ENCODE measurements at places on chromosomes 3 and 15. TPM values are rescaled to one million over a fixed set of nuclear protein-coding genes. Genes with fewer than 3 reads are reported as not detected.

Gene TM6SF1
- total RNA-seq, result 12.5 TPM

Gene CAMP
- total RNA-seq, result not detected

Gene CEP19
- 5.3 TPM for total RNA-seq

Gene KLF15
- not detected for total RNA-seq

Gene CDCP1
- 22.2 TPM for total RNA-seq

Gene LRRC31
- not detected for total RNA-seq

Gene NOX5
- total RNA-seq, result not detected

DNA sequence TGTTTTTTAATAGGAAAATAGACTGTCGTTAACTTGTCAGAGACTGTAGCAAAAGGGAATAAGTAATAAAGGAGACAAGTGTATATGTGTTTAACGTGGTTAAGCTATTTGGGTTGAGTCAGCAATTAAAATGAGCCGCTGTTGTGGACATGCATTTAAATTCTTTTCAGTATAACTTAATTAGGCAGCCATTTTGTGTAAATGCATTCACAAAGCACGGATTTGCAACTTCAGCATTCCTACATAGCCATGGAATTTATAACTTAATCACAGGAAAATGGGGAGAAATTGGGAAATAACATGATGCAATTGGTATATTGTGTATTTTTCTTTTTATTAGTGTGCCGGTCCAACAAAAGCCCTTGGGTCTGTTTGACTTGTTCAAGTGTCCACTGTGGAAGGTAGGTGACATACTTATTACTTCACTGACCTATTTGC, 27.9 kb downstream of the USP3 start:
- H3K4me3 ChIP-seq, result no peak overlapping the region
- no peak for DNase-seq
- no peaks in the 10 kb centered on the region for H3K27me3 ChIP-seq

DNA sequence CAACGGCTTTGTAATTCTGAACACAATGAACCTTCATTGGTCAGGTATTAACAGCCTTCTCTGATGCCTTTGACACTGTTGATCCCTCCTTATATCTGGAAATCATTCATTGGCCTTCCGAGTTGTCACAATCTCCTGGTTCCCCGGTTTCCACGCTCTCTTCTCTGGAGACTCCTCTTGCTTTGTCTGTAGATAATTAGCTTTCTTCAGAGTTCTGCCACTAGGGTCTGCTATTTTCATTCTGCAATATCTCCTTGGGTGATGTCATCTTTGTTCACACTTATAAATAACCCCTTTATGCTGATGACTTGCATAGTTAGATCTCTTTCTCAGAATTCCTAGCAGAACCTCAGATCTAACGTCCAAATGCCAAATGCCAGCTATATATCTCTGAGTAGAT, 583.8 kb upstream of the ZNF717 start:
- H3K27me3 ChIP-seq, result no peaks in the 10 kb centered on the region
- no peak overlapping the region for H3K27ac ChIP-seq
- no peaks in the 10 kb centered on the region for H3K4me1 ChIP-seq
- H3K4me3 ChIP-seq, result no peak overlapping the region
- no peaks in the 10 kb centered on the region for H3K36me3 ChIP-seq

DNA sequence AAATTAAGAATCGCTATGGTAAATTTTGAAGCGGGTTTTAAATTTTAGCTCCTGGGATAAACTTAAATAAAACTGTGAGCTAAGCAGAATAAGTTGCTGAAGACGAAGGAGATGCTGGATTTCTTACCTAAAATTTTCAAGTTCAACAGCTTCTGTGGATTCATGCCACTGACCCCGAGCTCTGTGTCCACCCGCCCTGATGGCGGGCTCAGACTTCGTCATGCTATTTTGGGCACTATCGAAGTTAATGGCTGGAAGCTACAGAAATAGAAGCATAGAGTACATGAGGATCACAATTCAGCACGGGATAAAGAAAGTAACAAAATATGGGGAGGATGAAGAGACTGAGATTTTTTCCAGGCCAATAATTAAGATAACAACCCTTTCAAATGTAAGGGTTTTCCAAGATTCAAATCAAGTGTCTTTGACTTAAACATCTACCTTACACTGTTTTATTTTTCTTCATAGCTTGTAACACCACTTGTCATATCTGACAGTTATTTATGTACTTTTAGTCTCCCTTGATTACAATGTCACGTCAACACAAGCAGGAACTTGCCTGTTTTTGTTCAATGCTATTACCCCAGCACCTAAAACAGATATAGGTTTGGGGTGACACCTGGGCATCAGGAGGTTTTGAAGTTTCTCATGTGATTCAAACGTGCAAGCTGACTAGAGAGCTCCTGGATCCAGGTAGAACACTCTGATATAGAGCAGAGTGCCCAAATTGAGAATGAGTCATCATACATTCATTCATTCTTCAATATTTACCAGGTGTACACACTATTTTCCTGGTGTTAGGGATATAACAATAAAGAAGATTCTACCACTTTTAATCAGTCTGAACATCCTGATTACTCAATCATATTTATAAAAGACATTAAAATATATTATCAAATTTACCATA, 23.0 kb downstream of the NEK10 start:
- no peaks in the 10 kb centered on the region for H3K36me3 ChIP-seq
- H3K4me3 ChIP-seq, result no peak overlapping the region
- H3K27me3 ChIP-seq, result no peaks in the 10 kb centered on the region
- peaks cover 20% of the 10 kb centered on the region for H3K4me1 ChIP-seq

DNA sequence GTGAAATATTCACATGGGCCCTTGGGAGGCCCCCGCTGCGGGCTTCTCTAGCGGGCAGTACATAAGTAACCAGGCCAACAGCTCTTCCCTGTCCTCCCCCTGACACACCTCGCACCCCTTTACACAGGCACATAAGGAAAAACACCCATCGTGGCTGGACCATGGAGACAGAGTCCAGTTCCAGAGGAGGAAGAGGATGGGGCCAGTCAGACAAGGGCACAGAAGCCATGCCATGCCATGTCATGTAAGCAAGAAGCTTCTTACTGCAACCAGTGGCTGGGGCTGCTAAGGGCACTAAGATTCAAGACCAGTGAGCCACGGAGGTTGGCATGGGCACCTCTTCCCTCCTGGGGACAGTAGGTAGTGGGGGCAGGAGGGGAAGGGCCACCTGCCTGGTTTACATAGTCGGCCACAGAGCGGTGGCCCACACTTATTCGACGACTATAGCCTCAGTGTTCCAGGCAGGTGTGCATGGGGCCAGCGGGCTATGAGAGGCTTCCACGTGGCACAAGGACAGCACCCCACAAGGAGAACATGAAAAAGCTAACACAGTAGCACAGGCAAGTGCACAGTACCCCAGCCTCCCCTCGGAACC, 5.7 kb upstream of the CYP11A1 start:
- H3K36me3 ChIP-seq, result no peaks in the 10 kb centered on the region
- H3K4me3 ChIP-seq, result peak overlapping the region; percentile 79
- no peak for DNase-seq
- H3K4me1 ChIP-seq, result peaks cover 20% of the 10 kb centered on the region
- H3K27ac ChIP-seq, result peak overlapping the region; percentile 65

- peaks cover 50% of the 10 kb centered on the region for H3K4me1 ChIP-seq
- H3K36me3 ChIP-seq, result peaks cover 15% of the 10 kb centered on the region
- H3K27ac ChIP-seq, result peak overlapping the region; percentile 95
- peak overlapping the region; percentile 97 for H3K4me3 ChIP-seq
- H3K27me3 ChIP-seq, result no peaks in the 10 kb centered on the region
- DNase-seq, result peak; percentile 58
These were observed 738 bp downstream of the ACAP2 start for GRCh38 chr3:195441992-195442572.

DNA sequence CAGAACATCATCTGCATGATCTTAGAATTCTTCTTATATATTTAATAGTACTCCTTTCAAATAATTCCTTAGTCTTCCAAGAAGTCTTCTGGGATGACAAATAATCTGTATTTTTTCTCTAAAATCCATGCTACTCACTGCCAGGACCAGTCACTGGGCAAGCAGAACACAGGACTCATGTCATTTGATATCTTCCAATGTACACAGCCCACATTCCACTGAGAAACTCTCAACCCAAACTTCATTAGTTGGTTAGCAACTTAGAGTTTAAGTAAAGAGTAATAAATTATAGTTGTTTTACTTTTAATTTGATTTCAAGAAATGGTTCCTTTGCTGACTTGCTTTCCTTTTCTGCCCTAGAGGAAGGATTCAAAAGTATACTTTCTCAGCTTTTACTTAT, 317.0 kb downstream of the VGLL3 start:
- H3K4me1 ChIP-seq, result no peaks in the 10 kb centered on the region
- DNase-seq, result no peak
- H3K27ac ChIP-seq, result no peak overlapping the region
- H3K4me3 ChIP-seq, result no peak overlapping the region
- H3K36me3 ChIP-seq, result no peaks in the 10 kb centered on the region

DNA sequence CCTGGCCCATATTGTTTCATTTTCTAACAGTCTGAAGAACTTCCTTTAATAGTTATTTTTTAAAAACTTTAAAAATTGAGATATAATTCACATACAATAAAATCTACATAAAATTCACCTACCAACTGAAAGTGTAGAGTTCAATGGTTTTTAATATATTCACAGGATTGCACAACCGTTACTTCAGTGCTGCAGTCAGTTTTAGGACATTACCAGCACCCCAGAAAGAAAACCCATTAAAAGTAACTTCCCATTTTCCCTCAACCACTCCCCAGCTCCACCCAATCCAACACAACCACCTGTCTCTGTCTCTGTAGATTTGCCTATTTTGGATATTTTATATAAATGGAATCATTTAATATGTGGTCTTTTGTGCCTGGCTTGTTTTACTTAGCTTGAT, 29.6 kb downstream of the MGA start:
- DNase-seq, result no peak
- peaks cover 36% of the 10 kb centered on the region for H3K4me1 ChIP-seq
- H3K36me3 ChIP-seq, result peaks cover 9% of the 10 kb centered on the region
- no peak overlapping the region for H3K4me3 ChIP-seq
- H3K27ac ChIP-seq, result peak overlapping the region; percentile 28

GRCh38 chr3:50512131-50512530, 8.7 kb upstream of the CACNA2D2 start:
- no peak for DNase-seq
- no peaks in the 10 kb centered on the region for H3K36me3 ChIP-seq
- no peaks in the 10 kb centered on the region for H3K4me1 ChIP-seq
- H3K27ac ChIP-seq, result no peak overlapping the region
- H3K27me3 ChIP-seq, result peaks cover 5% of the 10 kb centered on the region

DNA sequence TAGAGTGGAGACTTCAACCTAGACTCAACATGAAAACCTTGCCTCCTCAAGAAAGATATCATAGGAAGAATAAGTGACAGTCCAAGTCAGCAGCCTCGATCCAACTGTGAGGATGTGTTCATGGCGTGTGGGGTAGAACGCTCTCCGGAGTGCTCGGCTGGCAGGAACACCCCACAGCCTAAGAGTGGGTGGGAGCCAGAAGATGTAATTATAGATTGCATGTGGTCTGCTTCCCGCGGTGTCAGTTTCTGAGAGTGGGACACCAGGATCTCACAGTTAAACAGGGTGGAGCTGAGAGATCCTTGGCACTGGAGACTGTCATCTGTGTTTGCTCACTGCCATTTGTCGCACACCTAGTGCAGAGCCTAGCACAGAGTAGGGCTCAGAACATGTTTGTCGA, 158.0 kb downstream of the CTNNB1 start:
- H3K27me3 ChIP-seq, result no peaks in the 10 kb centered on the region
- no peak for DNase-seq
- H3K27ac ChIP-seq, result no peak overlapping the region
- no peaks in the 10 kb centered on the region for H3K4me1 ChIP-seq
